ENCODE measurements at places on chromosomes 3 and 15.

GRCh38 chr3:140754936-140755335 is 77.1 kb downstream of the TRIM42 start:
- no peak for DNase-seq

GRCh38 chr15:51375966-51376640 is 34.6 kb downstream of the GLDN start:
- peak; percentile 34 for DNase-seq

- no peak for DNase-seq
Measured at GRCh38 chr15:90531147-90531546, 1.4 kb downstream of the CRTC3 start.

DNA sequence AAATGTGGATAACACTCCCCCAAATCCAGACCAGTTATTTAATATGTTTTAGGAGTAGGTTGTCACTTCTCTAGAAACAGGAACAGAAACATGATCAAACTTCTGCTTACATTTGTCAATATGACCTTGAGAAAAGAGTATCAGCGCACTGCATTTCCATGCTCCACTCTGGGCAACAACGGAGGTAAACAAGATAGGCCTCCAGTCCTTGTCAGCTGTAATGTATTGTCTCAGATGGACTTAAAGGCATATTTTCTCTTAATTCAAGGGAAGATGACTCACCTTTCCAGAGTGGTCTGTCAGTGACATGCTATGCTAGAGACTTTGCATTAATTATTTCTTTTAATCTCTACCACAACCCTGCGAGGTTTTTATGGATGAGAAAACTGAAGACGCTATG is 51.6 kb upstream of the TCF12 start:
- DNase-seq = peak; percentile 37

DNA sequence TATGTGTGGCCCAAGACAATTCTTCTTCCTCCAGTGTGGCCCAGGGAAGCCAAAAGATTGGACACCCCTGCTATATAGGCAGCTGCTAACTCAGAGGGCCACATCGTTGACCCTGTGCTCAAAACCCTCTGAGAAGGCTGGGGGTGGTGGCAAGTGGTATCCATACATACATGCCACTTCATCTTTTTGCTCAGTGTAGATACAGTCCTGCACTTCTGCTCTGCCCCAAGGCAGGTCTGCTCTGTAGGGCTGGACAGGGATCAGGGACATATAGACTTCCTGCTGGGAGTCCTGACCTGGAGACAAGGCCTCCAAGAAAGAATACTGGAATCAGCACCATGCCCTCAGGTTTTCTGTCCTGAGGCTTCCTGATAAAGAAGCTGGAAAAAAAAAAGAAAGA is 4.5 kb upstream of the HCN4 start:
- no peak for DNase-seq

GRCh38 chr15:80010131-80010673 is 39.2 kb upstream of the BCL2A1 start:
- peak; percentile 32 for DNase-seq

DNA sequence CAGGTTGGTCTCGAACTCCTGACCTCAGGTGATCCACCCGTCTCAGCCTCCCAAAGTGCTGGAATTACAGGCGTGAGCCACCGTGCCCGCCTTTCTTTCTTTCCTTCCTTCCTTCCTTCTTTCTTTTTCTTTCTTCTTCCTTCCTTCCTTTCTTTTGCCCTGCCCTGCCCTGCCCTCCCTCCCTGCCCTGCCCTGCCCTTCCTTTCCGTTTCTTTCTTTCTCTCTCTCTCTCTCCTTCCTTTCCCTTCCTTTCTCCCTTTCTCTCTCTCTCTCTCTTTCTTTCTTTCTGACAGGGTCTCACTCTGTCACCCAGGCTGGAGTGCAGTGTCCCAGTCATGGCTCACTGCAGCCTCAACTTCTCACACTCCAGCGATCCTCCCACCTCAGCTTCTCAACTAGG is 74.6 kb downstream of the UMPS start:
- no peak for DNase-seq

DNA sequence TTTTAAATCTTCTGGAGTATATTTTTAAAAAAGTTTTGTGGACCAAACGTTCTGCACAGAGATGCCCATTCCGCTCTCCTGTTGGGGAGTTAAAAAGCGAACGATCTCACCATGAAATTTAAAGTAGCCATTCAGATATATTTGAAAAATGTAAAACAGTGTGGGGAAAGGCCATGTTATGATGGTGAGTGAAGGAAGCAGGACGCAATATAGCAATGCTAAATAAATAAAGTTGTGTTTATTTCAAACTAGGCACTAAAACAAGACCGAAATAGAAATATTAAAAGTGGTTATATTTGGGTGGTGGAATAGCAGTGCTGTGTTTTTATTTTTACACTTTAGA is 327 bp upstream of the CCDC13 start:
- no peak for DNase-seq

- DNase-seq = no peak
Measured at GRCh38 chr3:98003306-98003969, 31.2 kb upstream of the RIOX2 start.

DNA sequence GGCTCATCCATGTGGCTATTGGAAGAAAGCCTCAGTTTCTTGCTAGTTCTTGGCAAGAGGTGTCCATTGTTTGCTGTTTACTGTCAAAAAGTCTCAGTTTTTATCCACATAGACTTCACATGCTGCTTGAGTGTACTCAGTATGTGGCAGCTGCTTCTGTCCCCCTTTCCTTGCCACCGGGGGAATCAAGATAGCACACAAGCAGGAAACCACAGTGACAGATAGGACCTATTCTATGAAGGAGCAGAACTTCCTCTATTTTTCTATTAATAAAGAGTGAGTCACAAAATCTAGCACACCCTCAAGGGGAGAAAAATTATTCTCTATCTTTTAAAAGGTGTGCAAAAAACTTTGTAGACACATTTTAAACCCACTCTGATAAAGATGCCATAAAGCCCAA is 121.4 kb upstream of the GMNC start:
- no peak for DNase-seq

DNA sequence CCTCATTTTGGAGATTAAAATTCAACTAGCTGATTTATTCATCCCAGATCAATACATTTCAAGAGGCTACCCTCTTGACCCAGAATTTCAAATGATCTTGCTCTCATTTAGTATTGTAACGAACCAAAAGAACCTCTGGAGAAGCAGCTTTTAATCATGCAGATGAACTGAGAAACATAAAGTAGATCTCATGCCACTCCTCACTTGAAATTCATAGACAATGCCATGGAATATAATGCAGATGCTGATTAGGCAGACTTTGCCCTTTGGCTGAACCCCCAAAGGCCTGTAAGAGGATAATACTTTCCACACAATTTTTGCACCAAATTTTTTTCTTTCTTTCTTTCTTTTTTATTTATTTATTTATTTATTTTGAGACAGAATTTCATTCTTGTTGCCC is 358.3 kb downstream of the NEK10 start:
- no peak for DNase-seq

GRCh38 chr3:136464502-136464901 is 214.4 kb downstream of the PCCB start:
- peak; percentile 44 for DNase-seq

GRCh38 chr3:30943206-30943605 is 48.7 kb upstream of the GADL1 start:
- no peak for DNase-seq

GRCh38 chr3:78729946-78730345 is 1037.9 kb downstream of the ROBO1 start:
- peak; percentile 34 for DNase-seq

- DNase-seq = no peak
Measured at GRCh38 chr3:140857993-140858392, 83.6 kb upstream of the SLC25A36 start.

GRCh38 chr15:51163843-51164242 is 69.1 kb upstream of the TNFAIP8L3 start:
- DNase-seq = no peak

DNA sequence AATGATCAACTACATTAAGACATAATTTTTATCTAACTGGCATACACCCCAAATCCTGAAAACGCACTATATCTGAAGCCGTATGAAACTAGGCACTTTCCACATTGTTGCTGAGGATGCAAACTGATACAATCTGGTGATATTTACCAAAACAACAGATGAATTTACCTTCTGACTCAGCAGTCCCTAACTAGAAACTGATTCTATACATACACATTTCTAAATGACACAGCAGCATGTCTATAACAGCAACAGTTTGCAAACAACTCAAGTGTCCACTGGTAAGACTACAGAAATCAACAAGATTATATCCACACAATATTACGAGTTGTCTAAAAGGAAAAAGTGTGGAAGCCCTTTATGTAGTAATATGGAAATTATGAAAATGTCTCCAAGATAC is 22.9 kb downstream of the SECISBP2L start:
- no peak for DNase-seq

DNA sequence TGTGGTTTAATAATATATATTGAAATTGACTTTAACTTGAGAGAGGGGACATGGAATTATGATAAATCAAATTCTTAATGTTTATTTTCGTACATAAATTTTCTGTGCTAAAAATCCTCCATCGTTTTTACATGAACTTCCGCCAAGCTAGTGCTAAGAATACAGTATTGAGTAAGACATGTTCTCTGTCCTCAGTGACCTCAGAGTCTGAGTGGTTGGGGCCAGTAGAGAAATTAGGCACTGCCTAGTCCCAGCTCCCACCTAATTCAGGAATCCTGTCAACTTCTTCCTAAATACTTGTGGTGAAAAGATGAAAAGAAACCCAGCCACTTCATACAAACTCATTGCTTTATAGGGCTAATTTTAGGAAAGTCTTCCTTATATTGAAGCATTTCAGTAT is 110.3 kb downstream of the PPP2R3A start:
- peak; percentile 31 for DNase-seq

- no peak for DNase-seq
Measured at GRCh38 chr3:7950890-7951289, 550.7 kb upstream of the LMCD1 start.

- no peak for DNase-seq
Measured at GRCh38 chr15:77195586-77195985, 124.7 kb upstream of the TSPAN3 start.

DNA sequence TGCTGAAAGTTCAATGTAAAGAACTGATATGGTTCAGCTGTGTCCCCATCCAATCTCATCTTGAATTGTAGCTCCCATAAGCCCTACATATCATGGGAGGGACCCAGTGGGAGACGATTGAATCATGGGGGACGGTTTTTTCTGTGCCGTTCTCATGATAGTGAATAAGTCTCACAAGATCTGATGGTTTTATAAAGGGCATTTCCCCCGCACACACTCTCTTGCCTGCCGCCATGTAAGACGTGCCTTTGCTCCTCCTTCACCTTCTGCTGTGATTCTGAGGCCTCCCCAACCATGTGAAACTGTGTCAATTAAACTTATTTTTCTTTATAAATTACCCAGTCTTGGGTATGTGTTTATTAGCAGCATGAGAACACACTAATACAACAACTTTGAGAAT is 86.5 kb upstream of the TNFSF10 start:
- no peak for DNase-seq

DNA sequence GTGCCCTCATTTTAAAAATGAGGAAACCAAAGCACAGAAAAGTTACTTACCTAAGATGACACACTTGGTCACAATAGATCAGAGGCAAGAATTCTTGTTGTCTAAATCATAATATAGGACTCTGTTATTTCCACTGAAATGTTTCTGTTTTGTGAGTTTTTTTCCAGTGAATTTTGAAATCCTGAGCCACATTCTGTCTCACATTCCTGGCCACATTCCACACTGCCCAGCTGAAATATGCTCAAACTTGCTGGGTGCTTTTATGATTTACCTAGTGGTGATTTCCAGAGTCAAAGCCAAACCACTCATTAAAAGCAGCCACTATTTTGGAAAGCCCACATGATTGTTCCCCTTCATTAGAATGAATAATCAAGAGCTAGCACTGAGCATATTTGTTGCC is 82.3 kb upstream of the NPHP3 start:
- DNase-seq = peak; percentile 71

- DNase-seq = peak; percentile 84
Measured at GRCh38 chr15:35674873-35675781, 129.2 kb upstream of the DPH6 start.

DNA sequence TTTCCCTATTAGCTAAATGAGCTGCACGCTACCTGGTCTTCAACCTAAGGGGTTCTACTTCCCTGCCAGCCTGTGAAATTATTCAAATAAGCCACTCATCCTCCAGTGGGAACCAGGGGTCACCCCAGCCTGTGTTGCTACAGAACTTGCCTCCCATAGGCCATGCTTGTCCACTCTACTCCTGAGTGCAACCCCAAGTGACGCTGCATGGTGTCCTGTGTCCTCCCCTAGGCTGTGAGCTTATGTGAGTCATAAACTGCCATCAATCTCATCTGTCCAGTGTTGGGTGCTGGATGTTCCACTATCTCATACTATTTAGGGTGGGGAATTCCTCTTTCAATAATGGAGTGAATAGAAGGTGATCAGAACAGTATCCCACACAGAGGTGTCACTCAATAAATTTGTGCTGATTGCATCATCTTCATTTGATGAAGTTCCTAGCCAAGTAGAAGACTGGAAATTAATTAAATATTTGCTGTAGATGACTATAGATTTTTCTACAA is 49.8 kb upstream of the SSR3 start:
- DNase-seq = no peak

DNA sequence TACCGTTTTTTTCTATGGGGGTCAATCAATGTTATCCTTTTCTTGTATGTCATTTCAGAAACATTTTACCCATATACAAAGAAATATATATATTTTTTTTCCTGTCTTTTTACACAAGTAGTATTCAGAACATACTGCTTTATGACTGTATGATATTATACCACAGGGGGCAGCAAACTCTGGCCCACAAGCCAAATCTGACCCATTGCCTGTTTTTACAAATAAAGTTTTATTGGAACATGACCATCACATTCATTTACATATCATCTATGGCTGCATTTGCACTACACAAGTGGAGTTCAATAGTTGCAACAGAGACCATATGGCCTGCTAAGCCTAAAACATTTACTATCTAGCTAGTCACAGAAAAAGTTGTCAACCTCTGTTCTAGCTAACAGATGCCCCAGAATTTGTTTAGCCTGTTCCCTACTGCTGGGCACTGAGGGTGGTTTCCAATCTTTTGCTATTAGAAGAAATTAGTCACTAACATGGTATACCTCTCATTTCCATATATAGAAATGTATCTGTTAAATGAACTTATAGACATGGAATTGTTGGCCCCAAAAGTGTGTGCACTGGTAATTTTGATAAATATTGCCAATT is 57.7 kb downstream of the BFSP2 start:
- no peak for DNase-seq

DNA sequence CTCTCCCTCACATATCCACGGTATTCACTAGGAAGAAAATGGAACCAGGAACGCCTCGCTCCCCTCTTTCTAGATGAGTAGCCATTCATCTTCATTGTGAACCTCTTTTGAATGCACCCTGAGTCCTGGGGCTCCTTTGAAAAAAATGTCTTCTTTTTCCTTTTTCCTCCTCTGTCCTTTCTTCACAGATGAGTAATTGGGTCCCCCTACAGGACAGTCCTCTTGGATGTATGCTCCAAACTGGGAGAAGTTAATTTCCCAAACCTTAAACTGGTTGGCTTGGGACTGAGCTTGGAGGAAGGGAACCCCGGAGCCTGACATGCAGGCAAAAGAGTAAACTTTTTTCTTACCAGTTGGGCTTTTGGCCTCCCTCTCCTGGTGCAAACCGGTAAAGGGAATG is 108.8 kb downstream of the DPH6 start:
- DNase-seq = no peak

GRCh38 chr3:146491303-146491702 is 21.9 kb upstream of the PLSCR2 start:
- peak; percentile 57 for DNase-seq

GRCh38 chr3:157520485-157521150 is 17.4 kb upstream of the VEPH1 start:
- DNase-seq = no peak

Measured in fibroblast of skin of right quadriceps (primary cell).